ENCODE measurements at places on chromosomes 7 and 10.

- no peak for DNase-seq
These were observed 100.3 kb upstream of the BTBD16 start for GRCh38 chr10:122170802-122171201.

- no peak for DNase-seq
These were observed 16.3 kb downstream of the TSPAN12 start for GRCh38 chr7:120841608-120842007.

DNA sequence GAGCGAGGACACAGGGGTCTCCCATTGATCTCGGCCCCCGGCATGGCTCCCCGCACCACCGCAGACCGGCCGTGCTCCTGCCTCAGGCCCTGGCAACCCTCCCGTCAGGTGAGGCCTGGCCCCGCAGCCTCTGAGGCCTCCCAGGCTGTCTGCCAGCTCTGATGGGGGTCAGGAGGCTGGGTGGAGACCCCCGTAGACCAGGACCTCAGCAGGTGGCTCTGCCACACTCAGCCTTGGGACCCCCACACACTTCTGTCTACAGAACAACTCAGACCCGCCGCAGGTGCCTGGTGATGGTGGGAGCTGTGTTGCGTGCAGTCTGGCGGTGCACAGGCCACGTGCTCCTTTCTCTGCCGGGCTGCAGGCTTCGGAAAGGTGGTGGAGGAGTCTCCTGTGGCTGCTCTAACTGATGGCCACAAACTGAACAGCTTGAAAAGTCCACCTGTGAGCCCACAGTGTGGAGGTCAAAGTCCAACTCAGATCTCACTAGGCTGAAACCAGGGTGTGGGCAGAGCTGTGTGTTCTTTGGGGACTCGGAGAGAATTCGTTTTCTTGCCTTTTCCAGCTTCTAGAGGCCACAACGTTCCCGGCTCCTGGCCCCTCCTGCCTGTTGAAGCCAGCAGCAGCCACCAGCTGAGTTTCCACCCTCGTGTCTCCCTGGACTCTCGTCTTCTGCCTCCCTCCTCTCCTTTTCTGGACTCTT lies 62.5 kb downstream of the PWWP2B start:
- DNase-seq, result no peak

GRCh38 chr10:97888641-97889262 lies 39.1 kb downstream of the GOLGA7B start:
- DNase-seq, result peak; percentile 4

- no peak for DNase-seq
These were observed 60.9 kb downstream of the TMEM130 start for GRCh38 chr7:98808751-98809460.

- peak; percentile 85 for DNase-seq
These were observed 1.1 kb downstream of the KIAA1217 start for GRCh38 chr10:24209946-24210491.

DNA sequence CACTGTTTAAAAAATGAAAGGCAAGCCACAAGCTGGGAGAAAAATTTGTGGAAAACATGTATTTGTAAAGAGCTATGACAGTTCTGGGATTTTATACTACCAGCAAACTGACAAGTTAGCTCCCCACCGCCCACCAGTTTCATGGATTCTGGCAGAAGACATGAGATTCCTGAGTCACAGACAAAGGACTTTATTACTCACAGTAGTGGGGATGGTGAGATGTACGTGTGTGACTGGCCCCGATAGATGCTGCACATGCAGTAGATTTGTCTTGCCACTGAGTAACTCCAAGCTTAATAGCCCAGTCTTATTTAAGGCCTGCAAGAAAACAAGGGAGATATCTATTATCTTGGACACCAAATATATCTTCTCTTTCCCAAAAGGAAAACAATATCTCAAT lies 281.7 kb downstream of the AHR start:
- DNase-seq, result peak; percentile 83

DNA sequence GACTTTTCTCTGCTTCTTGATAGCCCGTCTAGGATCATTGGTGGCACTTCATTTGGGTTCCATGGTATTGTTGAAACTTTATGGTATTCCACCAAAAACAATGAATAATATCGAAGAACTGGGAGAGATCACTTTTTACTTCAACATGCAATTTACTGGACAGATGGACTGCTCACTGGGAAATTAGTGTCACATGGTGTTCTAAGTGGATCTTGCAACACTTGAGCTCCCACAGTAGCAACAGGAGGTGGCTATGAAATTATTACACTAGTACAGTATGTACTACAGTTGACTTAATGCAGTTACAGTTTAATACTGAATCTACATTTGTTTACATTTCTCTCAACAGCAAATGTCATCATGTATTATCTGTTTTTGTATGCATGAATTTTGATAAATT lies 997.3 kb downstream of the REEP3 start:
- no peak for DNase-seq

GRCh38 chr10:76763376-76763775 lies 874.2 kb downstream of the KCNMA1 start:
- no peak for DNase-seq

- no peak for DNase-seq
These were observed 165.0 kb upstream of the TCF7L2 start for GRCh38 chr10:112785089-112785488.

- DNase-seq, result no peak
These were observed 24.3 kb upstream of the LARP4B start for GRCh38 chr10:955820-956217.

DNA sequence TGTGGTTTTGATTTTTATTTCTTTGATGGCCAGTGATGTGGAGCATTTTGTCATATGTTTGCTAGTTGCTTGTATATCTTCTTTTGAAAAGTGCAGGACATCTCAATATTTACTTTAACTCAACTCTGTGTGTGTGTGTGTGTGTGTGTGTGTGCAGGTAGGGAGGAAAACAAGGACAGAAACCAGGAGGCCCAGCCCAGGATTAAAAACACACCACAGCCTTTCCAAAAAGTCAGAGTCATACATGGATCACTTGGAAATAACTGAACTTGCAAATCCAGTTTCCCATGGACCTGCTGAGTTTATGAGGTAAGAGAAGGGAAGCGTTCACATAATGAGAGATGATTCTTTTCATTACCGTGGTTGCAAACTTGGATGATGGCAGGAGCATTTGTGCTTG lies 189.9 kb upstream of the LYZL1 start:
- no peak for DNase-seq

GRCh38 chr10:61836888-61837754 lies 64.4 kb upstream of the ARID5B start:
- DNase-seq, result peak; percentile 60

DNA sequence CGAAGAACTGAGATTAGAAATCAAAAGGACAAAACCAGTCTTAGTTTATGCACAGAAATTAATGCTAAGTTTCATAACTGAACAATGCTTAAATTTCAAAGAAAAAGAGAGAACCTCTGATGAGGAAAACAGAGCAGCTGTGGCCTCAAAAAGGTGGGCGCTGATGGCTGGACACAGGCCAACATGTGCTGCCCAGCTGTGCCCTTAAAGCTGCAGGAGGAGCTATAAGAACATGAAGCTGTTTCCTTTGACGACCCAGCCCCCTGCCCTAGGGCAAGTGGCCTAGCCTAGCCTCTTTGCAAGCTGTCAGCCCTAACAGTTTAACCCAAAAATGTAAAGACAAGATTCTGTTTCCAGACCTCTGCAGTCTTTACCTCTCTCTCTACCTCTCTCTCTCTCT lies 107.7 kb downstream of the GRID1 start:
- DNase-seq, result no peak

GRCh38 chr10:50431791-50432190 lies 180.5 kb upstream of the ASAH2 start:
- DNase-seq, result no peak

GRCh38 chr7:6730343-6730633 lies 23.5 kb upstream of the ZNF12 start:
- no peak for DNase-seq

GRCh38 chr7:1156782-1157535 lies 3.0 kb downstream of the ZFAND2A start:
- no peak for DNase-seq

DNA sequence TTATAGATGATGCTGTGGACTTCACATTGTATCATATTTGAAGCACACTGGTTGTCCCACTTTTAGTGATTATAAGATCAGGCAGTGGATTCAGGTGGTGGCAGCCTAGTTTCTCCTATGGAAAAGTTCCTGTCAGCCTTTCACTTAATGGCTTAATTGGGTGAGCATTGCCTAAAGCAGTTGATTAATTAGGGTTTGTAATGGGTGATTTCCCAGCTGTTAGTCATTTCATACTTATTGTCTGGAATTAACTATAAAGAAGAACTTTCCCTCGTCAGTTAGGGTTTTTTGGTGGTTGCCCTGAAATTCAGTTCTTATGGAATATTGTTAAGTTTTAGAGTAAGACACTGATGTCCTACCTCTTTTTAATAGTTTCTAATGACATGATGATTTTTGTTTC lies 78.8 kb downstream of the SLC25A40 start:
- no peak for DNase-seq

DNA sequence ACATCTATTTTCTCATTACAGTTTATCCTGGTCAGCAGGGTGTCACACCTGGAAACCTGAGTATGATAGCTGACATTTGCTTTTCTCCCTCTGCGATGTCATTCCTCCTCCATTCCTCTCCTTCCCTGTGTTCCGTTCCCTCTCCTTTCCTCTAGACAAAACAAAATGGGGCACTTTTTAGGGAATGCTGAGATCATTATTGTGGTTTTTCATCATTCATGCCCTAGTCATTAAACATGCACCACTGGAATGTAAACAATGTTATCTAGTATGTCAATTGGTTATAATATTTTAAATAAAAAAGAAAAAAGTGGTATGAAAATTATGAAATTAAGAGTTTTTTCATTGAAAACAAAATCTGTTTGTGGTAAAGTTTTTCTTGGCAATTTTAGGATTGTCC lies 132.6 kb downstream of the MAPK8 start:
- DNase-seq, result peak; percentile 60

GRCh38 chr7:92135052-92135889 lies 994 bp upstream of the CYP51A1 start:
- peak; percentile 43 for DNase-seq

DNA sequence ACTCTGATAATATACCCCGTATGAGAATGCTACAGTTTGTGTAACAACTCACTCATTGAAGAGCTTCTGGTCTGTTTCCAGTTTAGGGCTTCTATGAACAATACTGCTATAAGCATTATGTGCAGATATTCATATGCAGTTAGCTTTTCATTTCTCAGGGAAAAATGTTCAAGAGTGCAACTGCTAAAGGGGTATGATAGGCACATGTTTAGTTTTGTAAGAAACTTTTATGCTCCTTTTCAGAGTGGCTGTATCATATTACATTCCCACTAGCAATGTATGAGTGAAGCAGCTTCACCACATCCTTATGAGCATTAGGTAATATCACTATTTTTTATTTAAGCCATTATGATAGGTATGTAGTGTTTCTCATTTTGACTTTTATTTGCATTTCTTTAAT lies 182.6 kb upstream of the CXCL12 start:
- DNase-seq, result peak; percentile 58

- DNase-seq, result no peak
These were observed 1.5 kb downstream of the RGS10 start for GRCh38 chr10:119541046-119541445.

DNA sequence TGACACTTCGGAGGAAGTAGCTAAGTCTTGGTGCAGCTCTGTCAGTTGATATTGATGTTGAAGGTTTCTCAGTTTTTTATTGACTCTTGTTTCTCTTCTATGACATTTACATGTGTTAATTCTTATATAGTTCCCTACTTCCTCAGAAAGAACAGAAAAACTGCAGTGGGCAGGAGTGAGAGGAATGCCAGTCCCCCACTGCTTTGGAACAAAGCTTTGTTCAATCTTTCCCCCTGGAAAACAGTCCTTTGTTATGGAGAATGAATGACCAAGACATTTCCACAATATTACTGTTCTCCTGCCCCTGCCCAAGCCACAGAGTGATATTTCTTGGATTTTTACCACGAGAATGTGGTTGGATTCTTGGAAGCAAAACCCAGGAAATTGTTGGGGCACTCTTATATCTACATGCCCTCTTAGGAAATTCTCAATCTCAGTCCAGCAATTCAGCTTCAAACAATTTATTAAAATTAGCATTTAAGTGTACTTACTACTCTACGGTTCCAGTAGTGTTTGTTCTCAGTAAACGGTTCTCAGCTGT lies 258.0 kb upstream of the KCND2 start:
- DNase-seq, result peak; percentile 29

GRCh38 chr10:84097787-84098353 lies 41.4 kb upstream of the GHITM start:
- peak; percentile 53 for DNase-seq

GRCh38 chr7:3029138-3029537 lies 14.5 kb downstream of the CARD11 start:
- no peak for DNase-seq

DNA sequence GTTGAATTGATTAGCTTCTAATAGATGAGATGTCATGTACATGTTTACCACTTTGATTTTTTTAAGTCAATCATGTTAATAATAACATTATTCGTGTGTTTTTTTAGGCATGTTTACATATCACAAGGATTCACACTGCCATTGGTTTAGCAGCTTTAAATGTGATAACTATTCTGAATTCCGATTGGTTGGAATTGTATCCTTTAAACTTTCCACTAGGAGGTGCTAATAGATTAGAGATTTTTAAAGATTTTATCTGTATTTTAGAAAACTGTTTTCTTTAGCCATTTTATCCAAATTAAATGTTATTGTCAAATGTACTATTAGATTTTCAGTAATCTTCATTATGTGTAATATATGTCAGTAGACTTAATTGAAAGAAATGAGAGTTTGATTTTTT lies 83.2 kb downstream of the HECTD2 start:
- DNase-seq, result peak; percentile 64

- no peak for DNase-seq
These were observed 24.0 kb upstream of the HELLS start for GRCh38 chr10:94521276-94522250.

DNA sequence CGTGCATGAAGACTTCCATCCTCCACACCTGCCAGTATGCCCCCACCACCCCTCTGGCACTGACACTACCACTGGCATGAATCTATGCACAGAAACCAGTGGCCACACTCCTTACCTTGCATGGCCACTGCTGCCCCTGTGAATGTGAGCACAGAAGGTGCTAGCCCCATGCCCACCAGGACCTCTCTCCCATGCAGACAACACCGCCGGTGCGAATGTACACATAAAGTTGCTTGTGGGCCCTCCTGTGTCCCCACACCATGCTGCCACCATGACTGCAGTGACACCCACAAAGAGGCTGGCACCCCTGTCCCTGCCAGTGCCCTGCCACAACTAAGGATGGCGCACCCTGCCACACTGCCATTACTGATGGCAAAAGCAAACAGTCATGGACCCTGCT lies 289.5 kb upstream of the KCND2 start:
- DNase-seq, result no peak

DNA sequence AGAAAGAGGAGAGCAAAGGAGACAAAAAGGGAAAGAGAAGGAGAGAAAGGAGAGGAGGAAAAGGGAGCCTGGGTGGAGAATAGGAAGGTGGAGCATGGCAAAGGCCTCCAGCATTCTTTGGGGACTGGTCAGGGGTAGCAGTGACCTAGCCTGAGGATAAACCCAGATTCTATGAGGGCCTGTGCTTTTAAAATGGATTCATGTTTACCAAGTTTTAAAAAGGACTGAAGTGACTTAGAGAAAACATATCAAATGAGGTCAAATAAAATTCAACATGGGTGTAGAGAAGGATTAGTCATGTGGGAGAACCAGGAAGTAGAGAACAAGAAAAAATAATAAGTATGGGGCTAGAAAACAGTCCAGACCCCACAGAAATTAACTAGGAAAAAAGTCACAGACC lies 20.7 kb downstream of the CREB3L2 start:
- no peak for DNase-seq

- DNase-seq, result no peak
These were observed 131.5 kb downstream of the SORBS1 start for GRCh38 chr10:95429639-95430038.

- no peak for DNase-seq
These were observed 81.2 kb downstream of the RAMP3 start for GRCh38 chr7:45238806-45239205.
